ENCODE measurements at places on chromosomes 4 and X.

DNA sequence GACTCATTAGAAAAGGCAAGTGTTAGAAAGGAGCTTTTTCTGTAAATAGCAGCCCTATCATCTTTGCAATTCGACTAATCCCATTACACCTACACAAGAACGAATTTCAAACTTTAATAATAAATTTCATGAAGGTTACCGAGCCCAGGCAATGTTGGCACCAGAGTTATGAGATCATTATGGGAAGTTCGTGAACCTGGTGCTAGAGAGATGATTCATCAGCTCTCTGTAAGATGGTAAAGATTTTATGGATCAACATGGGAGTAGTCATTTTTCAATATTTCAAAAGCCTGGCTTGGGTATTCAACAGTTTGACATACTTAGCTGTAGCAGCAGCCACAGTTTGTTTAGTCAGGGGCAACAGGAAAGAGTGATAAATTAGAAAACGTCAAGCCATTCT, 35.8 kb downstream of the AMELX start:
- no peak for DNase-seq

- DNase-seq: no peak
Observed at GRCh38 chr4:181874602-181875001, 368.6 kb upstream of the TENM3 start.

DNA sequence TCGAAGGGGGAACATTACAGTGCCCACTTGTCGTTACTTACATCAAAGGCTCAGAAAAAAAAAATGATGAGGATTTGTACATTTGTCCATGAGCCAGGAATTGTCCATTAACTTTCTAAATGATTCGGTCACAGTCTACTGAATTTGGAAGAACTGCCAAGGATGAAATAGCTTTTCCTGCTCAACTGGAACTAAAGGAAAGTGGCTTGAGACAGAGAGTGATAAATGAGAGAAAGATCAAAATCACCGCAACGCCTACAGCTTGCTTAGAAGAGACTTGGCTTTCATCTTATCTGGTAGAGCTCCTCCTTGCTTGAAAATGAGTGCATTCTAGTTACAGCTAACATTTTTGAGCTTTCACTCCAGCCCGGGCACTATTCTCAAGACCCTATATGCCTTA, 55.5 kb upstream of the ADGRG2 start:
- DNase-seq: no peak

DNA sequence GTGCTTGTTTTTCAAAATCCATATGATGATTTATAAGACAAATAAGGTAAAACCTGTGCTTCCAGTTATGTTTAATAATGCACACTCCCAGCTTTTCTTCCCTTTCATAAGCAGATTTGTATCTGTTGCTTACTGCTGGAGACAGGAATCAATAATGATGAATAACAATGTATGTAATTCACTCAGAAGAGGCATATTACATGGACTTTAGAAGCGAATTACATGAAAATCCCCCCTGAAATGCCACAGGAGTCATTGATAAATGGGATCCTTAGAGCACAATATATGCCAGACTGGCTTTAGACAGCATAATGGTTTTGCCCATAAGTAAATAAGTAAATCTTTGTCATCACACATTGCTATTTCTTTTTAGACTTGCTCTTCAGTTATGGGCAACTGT, 892.3 kb downstream of the CCSER1 start:
- DNase-seq: no peak

DNA sequence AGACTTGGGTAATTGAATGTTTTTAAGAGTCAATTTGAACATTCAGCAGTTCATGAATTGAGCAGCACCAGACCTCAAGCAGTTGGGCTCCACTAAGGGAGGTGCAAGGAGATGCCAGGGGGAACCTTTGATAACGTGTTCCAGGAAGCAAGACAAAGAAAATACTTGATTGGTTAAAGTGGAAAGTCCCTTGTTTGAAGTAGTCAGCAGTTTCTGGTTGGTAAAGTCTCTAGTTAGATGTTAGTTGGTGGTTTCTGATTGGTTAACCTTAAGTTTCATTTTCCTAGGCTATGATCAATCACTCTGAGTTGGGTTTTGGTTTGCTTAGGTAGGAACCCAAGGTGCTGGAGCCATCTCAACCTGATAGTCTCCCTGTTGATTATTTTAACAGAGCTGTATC, 4.0 kb downstream of the HERC6 start:
- DNase-seq: no peak

- DNase-seq: no peak
Observed at GRCh38 chr4:157591245-157591644, 370.7 kb downstream of the GRIA2 start.

DNA sequence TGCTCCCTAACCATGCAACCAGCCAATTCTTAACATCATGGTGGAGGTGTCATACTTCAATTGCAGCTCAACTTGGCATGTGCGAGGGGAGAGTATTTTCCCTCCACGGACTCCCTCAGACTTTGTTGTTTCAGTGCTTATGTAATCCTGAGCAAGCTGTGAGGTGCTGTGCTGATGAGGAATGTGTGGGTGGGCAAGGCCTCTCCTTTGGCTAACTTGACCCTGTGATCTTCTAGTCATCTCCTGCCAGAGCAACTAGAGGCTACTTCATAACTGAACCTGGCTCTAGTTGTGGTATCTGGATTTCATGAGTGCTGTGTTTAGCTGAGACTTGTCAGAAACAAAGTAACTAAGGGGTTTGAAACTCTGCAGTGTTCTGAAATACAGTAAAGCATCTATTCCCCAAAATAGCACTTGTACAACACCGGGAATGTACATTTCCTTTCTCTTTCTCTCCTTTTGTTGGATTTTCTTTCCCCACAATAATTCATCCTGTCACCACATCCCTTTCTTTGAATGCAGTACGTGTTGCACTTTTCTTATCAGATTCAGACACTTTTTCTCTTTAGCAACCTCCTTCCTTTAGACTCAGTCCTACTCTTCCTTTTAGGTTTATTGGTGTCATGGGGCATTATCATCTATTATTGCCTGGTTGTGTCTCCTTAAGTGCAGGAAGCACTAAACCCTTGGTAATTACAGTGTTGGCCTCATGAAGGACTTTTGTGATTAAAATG, 415.2 kb upstream of the NR3C2 start:
- DNase-seq: no peak

Data from stimulated activated CD4-positive, alpha-beta T cell treated with anti-CD3 and anti-CD28 coated beads, Interleukin-1b, Interleukin-23, amount 100 ng/mL, for 24 hours (primary cell).